HFFc6 (cell line): ENCODE measurements at places on chromosomes 1 and 21. TPM values are rescaled to one million over a fixed set of nuclear protein-coding genes. Genes with fewer than 3 reads are reported as not detected.
A peak's percentile ranks its signal among the peaks of the same experiment; 100 is the strongest.

DNA sequence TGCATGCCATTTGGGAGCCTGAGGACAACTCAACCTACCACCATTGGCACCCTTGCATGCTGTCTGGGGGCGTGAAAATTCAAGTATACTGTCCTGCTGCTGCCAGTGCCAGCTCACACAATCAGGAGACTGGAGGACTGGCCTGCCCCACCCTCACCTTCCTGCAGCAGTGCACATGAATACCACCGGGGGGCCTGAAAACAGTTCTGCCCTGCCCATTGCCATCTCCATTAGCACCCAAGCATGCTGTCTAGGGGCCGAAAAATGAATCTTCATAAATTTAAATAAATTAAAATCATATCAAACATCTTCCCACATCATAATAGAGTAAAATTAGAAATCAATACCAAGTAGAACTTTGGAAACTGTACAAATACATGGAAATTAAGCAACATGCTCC, 322.1 kb upstream of the TMPRSS15 start:
- H3K36me3 ChIP-seq, result no peaks in the 10 kb centered on the region; the same call in 1 of the 2 replicates
- no peak for DNase-seq
- no peaks in the 10 kb centered on the region for H3K27me3 ChIP-seq
- no peaks in the 10 kb centered on the region for H3K4me1 ChIP-seq

- no peaks in the 10 kb centered on the region for H3K27me3 ChIP-seq
- DNase-seq, result peak; percentile 43
- H3K4me1 ChIP-seq, result peaks cover 52% of the 10 kb centered on the region
- H3K36me3 ChIP-seq, result peaks cover 17% of the 10 kb centered on the region
- peak overlapping the region; percentile 74 for H3K27ac ChIP-seq
These were observed 20.2 kb downstream of the NFYC start for GRCh38 chr1:40711465-40712404.

- H3K27ac ChIP-seq, result no peak overlapping the region
- H3K4me1 ChIP-seq, result peaks cover 18% of the 10 kb centered on the region
- no peaks in the 10 kb centered on the region for H3K36me3 ChIP-seq
- H3K4me3 ChIP-seq, result no peak overlapping the region
These were observed 32.9 kb downstream of the CD244 start for GRCh38 chr1:160829766-160830165.

GRCh38 chr21:15775981-15776380, 46.2 kb downstream of the USP25 start:
- DNase-seq, result peak; percentile 91
- H3K4me3 ChIP-seq, result peak overlapping the region; percentile 40
- H3K27me3 ChIP-seq, result peaks cover 2% of the 10 kb centered on the region; the same call in 1 of the 2 replicates
- peak overlapping the region; percentile 50 for H3K27ac ChIP-seq
- H3K4me1 ChIP-seq, result peaks cover 51% of the 10 kb centered on the region

- DNase-seq, result peak; percentile 43
- H3K4me3 ChIP-seq, result peak overlapping the region; percentile 71
- H3K4me1 ChIP-seq, result peaks cover 5% of the 10 kb centered on the region; the same call in 1 of the 2 replicates
- peaks cover 3% of the 10 kb centered on the region; the same call in 1 of the 2 replicates for H3K27me3 ChIP-seq
These were observed 24.1 kb upstream of the ZNF436 start for GRCh38 chr1:23393706-23394105.

DNA sequence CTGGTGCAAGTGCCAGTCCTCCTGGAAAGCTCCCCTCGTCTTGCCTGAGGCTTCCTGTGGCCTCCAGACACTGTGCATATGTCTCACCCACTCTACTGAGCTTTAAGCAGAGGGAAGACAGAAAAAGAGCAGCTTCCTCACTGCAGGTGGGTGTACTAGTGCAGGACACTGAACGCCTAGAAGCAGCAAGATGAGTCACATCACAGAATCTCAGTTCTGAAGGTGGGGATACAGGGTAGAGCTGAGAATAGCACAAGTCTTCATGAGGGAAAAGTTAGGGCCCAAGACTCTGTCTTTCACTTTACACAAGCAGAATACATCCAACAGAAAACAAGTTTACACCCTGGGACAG, 37.4 kb downstream of the PCAT6 start:
- H3K4me3 ChIP-seq, result no peak overlapping the region
- peaks cover 18% of the 10 kb centered on the region for H3K27me3 ChIP-seq
- H3K36me3 ChIP-seq, result no peaks in the 10 kb centered on the region

GRCh38 chr1:160256396-160257046, 5.8 kb downstream of the DCAF8 start:
- H3K36me3 ChIP-seq, result peaks cover 8% of the 10 kb centered on the region; the same call in 1 of the 2 replicates
- H3K4me3 ChIP-seq, result peak overlapping the region; percentile 13; the same call in 1 of the 2 replicates
- H3K4me1 ChIP-seq, result peaks cover 56% of the 10 kb centered on the region
- peak overlapping the region; percentile 13; the same call in 1 of the 2 replicates for H3K27ac ChIP-seq
- peak; percentile 48 for DNase-seq

- H3K36me3 ChIP-seq, result peaks cover 6% of the 10 kb centered on the region; the same call in 1 of the 2 replicates
- peak overlapping the region; percentile 69 for H3K4me3 ChIP-seq
These were observed 52.3 kb downstream of the ABL2 start for GRCh38 chr1:179177182-179177581.

DNA sequence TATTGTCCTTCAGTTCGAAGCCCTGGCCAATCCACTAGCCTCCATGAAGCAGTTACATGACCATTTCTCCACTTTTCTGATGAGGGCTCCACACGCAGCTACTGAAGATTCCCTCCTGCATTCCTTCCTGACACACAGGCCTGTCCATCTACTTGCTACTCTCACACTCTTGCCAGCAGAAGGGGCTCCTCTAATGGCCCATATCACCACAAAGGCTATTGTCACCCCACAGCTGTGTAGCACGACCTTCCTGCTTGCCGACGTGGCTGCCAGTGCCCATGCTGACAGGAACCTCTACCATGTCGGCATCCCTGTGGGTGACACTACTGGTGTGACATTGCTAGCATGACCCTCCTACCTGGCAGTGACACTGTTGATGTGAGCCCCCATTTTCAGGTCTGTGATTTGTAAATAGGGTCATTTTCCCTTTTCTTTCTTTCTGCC, 1528.6 kb upstream of the TPTE start:
- H3K27me3 ChIP-seq, result no peaks in the 10 kb centered on the region; the same call in 1 of the 2 replicates
- H3K36me3 ChIP-seq, result peaks cover 49% of the 10 kb centered on the region
- H3K4me1 ChIP-seq, result no peaks in the 10 kb centered on the region
- H3K27ac ChIP-seq, result no peak overlapping the region

DNA sequence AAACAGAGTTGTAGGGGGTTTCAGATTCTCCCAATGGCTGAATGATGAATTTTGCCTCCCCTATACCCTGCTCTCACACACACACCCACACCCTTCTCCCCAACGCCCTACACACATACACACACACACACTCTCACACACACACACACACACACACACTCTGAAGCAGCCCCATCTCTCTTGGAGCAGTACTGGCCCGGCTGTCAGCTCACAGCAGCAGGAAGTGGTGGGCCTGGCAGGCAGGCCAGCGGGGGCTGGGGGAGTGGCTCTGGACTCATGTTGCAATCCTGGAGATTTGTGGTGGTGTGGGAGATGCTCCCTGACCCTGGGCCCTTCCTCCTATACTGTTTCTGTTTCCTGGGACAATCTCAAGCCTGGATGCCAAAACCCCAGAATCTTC, 2.2 kb downstream of the IKBKE start:
- H3K4me1 ChIP-seq, result peaks cover 49% of the 10 kb centered on the region
- H3K36me3 ChIP-seq, result peaks cover 21% of the 10 kb centered on the region
- DNase-seq, result peak; percentile 51
- peaks cover 4% of the 10 kb centered on the region for H3K27me3 ChIP-seq
- peak overlapping the region; percentile 86 for H3K4me3 ChIP-seq
- H3K27ac ChIP-seq, result peak overlapping the region; percentile 86

DNA sequence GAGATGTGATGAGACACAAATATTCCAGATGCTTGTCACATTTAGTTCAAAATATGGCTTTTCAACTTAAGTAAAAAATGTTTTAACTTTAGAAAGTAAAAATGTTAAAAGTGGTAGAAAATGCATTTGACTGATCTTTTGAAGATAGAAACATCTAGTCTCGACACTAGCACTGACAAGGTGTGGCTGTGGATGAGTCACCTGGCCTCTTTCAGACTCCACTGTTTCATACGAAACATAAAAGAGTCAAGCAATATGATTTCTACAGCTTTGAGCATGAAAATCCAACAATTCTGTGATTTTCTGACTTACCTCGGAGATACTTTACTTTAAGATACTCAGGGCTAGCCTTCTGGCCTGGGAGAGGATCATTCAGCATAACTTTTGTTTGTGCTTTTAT, 47.7 kb downstream of the TTC13 start:
- DNase-seq, result no peak
- no peaks in the 10 kb centered on the region for H3K4me1 ChIP-seq
- H3K36me3 ChIP-seq, result peaks cover 6% of the 10 kb centered on the region; the same call in 1 of the 2 replicates
- no peak overlapping the region for H3K4me3 ChIP-seq
- H3K27ac ChIP-seq, result no peak overlapping the region

DNA sequence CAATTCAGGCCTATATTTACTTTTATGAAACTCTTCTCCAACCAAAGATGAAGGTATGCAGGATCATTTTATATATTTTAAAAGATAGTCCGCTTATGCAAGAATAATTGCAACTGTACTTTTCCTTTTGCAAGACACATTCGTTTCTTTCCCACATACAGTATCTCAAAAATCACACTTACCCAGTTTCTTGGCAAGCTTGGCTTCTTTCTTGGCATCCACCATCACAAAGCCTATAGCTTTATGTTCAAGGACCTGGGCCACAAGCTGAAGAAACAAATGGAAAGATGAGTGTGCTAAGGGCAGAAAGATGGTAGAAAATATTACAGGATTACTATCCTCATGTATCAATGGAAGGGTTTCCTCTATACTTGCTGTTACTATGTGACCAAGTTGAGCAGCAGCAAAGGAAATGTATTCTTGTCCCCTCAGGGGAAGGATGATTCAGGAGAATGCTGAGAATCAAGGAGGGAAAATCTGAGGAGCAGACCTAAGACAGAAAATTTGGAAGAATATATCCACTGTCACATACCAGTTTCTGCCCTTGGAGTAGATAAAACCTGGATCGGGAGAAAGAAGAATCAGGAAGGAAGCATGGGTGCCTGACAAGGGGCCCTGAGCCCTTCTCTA, 23.8 kb downstream of the CASQ2 start:
- no peak overlapping the region for H3K27ac ChIP-seq
- H3K4me3 ChIP-seq, result no peak overlapping the region
- DNase-seq, result no peak
- H3K4me1 ChIP-seq, result peaks cover 8% of the 10 kb centered on the region
- peaks cover 15% of the 10 kb centered on the region for H3K27me3 ChIP-seq
- no peaks in the 10 kb centered on the region for H3K36me3 ChIP-seq

GRCh38 chr1:211991695-211992094, 43.7 kb downstream of the INTS7 start:
- no peaks in the 10 kb centered on the region for H3K4me1 ChIP-seq
- H3K4me3 ChIP-seq, result no peak overlapping the region
- no peaks in the 10 kb centered on the region for H3K27me3 ChIP-seq
- no peak overlapping the region; the same call in 1 of the 2 replicates for H3K27ac ChIP-seq

- H3K27me3 ChIP-seq, result peaks cover 53% of the 10 kb centered on the region
- no peak for DNase-seq
- no peak overlapping the region for H3K4me3 ChIP-seq
- no peaks in the 10 kb centered on the region; the same call in 1 of the 2 replicates for H3K4me1 ChIP-seq
These were observed 9.2 kb upstream of the LINGO4 start for GRCh38 chr1:151814426-151814825.

DNA sequence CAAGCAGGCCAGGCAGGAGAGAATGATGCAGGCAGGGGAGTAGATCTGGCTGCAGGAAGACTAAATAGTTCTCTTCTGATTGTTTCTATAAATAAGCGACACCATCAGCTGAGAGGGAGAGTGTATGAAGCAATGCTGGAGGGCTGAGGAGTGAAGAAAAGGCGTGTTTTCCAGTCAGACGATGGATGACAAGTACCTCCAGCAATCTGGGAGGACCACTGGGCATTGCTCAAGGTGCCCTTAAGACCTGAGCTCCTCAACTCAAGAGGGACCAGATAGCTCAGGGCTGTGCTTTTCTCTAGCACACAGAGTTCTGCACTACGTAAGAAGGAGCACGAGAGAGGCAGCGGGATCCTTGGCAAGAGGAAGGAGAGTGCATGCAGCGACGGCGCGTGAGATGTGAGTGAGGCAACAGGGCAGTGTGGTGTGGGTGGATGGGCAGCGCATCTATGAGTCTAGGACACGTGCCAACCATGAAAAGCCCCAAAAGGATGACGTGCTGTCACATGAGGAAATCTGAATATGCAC, 36.0 kb downstream of the PABPC4 start:
- H3K4me3 ChIP-seq, result no peak overlapping the region
- H3K27me3 ChIP-seq, result no peaks in the 10 kb centered on the region
- no peak overlapping the region for H3K27ac ChIP-seq
- peaks cover 9% of the 10 kb centered on the region; the same call in 1 of the 2 replicates for H3K36me3 ChIP-seq
- peaks cover 19% of the 10 kb centered on the region for H3K4me1 ChIP-seq

GRCh38 chr1:12397462-12398450, 167.9 kb downstream of the VPS13D start:
- peaks cover 2% of the 10 kb centered on the region for H3K27me3 ChIP-seq
- no peak overlapping the region for H3K27ac ChIP-seq
- peaks cover 14% of the 10 kb centered on the region for H3K36me3 ChIP-seq
- H3K4me3 ChIP-seq, result no peak overlapping the region

DNA sequence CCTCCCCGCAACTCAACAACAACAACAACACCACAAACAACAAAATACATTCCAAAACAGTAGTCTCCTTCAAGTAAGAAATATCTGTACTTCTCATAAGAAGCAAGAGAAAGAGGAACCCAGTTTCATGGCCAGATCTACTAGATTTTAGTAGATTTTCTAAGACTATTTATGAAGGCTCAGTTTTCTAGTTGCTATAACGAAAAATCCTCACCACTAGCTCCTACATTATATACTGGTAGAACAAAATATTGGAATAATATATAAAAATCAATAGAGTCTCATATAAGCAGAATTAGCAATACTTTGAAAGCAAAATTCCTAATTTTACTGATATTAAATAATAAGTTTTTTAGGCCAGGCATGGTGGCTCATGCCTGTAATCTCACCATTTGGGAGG, 86.9 kb downstream of the LYST start:
- H3K4me3 ChIP-seq, result no peak overlapping the region
- DNase-seq, result no peak
- no peak overlapping the region for H3K27ac ChIP-seq

DNA sequence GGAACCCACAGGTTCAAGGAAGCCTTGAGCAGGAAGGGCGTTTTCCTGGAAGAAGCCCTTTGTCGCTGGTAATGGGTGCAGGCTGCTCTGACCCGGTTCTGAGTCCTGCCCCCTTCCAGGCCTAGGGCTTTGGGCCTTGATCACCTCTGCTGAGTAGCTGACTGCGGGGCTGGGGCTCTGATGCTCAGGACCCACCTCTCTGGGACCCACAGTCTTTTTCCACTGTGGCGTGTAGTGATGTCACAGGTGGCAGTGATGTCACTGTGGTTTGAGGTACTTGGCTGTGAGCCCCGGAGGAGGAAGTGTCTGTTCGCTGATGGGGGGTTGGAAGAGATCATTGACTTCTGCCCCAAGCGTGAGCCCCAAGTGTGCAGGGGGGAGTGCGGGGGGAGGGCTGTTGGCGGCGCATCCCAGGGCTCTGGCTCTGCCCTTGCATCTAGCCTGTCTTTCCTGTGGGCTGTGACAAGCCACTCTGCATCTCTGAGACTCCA, 6.9 kb downstream of the TNFRSF1B start:
- peaks cover 16% of the 10 kb centered on the region for H3K27me3 ChIP-seq
- H3K27ac ChIP-seq, result no peak overlapping the region
- peaks cover 13% of the 10 kb centered on the region for H3K4me1 ChIP-seq
- no peak for DNase-seq
- H3K4me3 ChIP-seq, result no peak overlapping the region

- no peak overlapping the region for H3K27ac ChIP-seq
- H3K27me3 ChIP-seq, result no peaks in the 10 kb centered on the region; the same call in 1 of the 2 replicates
- peaks cover 8% of the 10 kb centered on the region for H3K4me1 ChIP-seq
- H3K36me3 ChIP-seq, result peaks cover 26% of the 10 kb centered on the region
These were observed 63.9 kb downstream of the LYST start for GRCh38 chr1:235802573-235803346.

Gene F5
- not detected in 3 replicates for total RNA-seq

Gene OBSCN
- total RNA-seq, result 0.41 to 1.2 TPM (median 0.77 TPM) in 3 replicates

Gene PRAMEF27
- total RNA-seq, result not detected in 3 replicates

Gene UMODL1
- not detected in 3 replicates for total RNA-seq

Gene TMEM269
- 0.18 TPM in 1 of 3 replicates, not detected in the others for total RNA-seq

Gene KCNK1
- not detected in 2 replicates for total RNA-seq

Gene EPS15
- 46.5 and 48.1 TPM in 2 replicates for total RNA-seq
